ENCODE measurements at places on chromosomes 7 and 10.

- DNase-seq = no peak
Observed at GRCh38 chr7:27316311-27316710, 73.7 kb downstream of the EVX1 start.

GRCh38 chr7:156096771-156097538 lies 284.7 kb upstream of the SHH start:
- DNase-seq = no peak

- DNase-seq = no peak
Observed at GRCh38 chr7:117225536-117225935, 97.3 kb downstream of the WNT2 start.

GRCh38 chr10:60989400-60989876 lies 45.5 kb upstream of the RHOBTB1 start:
- DNase-seq = no peak

GRCh38 chr7:67553378-67553777 lies 556.7 kb downstream of the TYW1 start:
- no peak for DNase-seq

- DNase-seq = peak; percentile 22
Observed at GRCh38 chr7:3461923-3462322, 160.9 kb downstream of the SDK1 start.

GRCh38 chr10:28883741-28884423 lies 206.6 kb downstream of the BAMBI start:
- no peak for DNase-seq

DNA sequence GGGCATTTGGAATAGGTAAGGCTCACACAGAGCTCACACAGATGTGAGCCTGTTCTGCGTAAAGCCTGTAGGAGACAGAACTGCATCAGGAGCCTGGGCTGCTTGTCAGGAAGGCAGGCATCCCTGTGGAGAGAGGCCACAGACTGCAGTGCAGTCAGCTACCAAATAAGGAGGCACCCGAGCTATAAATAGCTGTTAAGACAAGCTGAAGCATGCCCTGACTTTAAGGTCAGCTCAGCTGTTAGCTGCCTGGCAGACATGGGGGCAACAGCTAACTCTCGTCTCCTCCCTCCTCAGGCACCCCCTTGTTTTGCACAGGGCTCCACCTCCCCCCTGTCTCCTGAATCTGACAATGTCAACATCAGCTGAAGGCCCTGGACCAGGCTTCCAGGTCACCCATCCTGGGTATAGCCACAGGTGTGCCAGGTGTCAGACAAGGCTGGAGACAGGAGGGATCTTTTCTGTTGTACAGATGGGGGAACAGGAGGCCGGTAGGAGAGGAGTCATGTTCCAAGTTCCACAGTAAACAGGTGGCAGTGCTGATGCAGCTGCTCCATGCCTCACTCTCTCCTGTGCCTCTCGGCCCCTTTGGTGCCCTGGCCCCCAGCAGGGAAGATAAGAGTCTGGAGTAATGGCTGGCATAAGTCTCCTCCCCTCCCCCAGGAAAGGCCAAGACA lies 27.6 kb upstream of the MKRN1 start:
- DNase-seq = peak; percentile 66

DNA sequence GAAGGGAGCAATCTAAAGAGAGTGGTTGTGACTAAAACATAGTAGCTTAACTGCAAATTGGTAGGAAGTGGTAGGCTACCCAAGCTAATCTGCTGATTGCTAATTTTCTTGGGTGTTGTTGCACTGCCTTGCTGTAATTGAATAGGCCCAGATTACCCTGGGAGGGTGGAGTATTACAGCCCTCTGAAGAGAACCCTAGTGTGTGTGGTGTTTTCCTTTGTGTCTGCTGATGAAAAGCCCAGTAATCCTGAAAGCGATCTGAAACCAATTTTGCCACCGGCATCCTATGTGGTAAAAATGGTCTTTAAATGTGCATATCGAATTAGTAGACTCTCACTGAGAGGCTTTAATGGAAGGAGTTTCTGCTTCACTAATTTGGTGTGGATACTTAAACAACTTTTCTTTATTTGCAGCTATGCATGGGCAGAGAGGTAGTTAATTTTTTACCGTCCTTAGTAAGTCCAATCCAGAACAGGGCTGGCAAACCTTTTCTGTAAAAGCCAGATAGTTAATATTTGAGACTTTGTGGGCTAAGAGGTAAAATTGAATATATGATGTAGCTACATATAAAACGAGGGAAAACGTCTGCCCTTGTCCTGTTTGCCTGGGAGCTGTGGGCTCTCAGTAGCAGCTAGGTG lies 92.5 kb downstream of the CSTF2T start:
- DNase-seq = no peak

DNA sequence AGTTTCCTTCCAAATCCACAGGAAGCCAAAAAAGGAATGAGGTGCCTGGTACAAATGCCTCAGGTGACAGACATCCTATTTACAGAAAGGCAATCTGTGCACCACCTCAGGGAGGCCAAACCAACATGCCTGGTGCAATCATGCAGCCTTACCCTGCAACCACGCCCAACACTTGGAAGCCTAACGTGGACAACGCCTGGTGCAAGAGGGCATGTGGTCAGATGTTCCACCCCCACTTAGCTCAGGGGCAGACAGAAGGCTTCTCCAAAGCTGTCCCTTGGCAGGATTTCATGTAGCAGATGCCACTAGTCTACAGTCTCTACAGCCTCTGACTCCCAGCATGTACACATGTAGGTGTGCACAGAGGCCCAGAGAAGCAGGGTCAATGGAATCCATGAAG lies 89.5 kb downstream of the KCNMA1 start:
- no peak for DNase-seq

DNA sequence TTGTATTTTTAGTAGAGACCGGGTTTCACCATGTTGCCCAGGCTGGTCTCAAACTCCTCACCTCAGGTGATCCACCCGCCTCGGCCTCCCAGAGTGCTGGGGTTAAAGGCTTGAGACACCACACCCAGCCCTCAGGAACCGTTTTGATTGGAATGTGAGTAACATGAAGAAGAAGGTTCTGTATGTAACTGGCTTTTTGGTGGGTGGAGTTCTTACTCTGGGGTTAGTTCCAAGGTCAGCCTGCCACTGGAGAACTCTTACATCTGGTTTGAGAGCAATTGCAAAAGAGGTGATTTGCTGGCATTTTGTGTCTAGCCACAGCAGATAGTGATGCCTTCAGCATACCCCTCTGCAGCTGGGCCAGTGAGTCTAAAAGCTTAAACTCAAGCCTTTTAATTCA lies 457.8 kb upstream of the VSTM2A start:
- DNase-seq = no peak

- DNase-seq = no peak
Observed at GRCh38 chr7:50640779-50641178, 75.6 kb upstream of the DDC start.

GRCh38 chr7:29748286-29749099 lies 57.8 kb upstream of the WIPF3 start:
- peak; percentile 65 for DNase-seq

All from MM.1S (cell line).